ENCODE measurements at places on chromosomes 3 and 15. TPM values are rescaled to one million over a fixed set of nuclear protein-coding genes. Genes with fewer than 3 reads are reported as not detected.

TMEM45A gene
- total RNA-seq = 7.4 TPM

GRCh38 chr15:74193299-74193718, 9.3 kb downstream of the STRA6 start:
- peaks cover 14% of the 10 kb centered on the region for H3K4me1 ChIP-seq
- no peaks in the 10 kb centered on the region for H3K27me3 ChIP-seq
- H3K4me3 ChIP-seq = no peak overlapping the region
- no peaks in the 10 kb centered on the region for H3K36me3 ChIP-seq
- no peak overlapping the region for H3K27ac ChIP-seq
- no peak for DNase-seq

ANKRD34C gene
- not detected for total RNA-seq

DNA sequence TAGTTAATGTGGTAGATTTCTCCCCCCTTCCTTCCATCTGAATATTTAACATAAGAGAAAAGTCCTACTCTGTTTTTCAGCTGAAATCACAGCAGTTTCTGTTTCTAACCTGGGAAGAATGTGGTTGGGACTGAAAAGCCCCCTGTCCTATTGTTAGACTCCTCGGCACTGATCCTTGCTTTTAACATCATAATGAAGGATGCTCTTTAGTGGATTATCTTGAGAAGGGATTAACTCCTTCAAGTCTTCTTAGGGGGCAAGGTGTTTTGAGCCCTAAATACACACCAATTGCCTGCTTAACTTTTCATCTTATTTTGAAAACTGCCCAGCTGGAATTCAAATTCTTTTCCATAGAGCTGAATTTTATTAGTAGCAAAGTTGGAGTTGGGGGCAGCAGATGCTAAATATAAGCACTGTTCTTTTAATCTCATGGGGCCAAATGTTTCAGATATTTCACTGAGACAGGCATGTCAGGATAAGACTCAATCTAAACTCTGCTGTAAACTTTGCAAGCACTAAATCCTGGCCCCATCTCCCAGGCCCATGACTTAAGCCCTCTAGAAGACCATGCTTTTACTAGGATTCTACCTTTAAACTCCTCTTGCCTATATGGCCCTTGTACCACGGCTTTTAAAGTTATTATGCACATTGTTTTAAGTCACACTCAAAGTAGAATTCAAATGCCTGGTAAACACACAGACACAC, 243.2 kb upstream of the NR2F2 start:
- no peaks in the 10 kb centered on the region for H3K36me3 ChIP-seq
- H3K4me3 ChIP-seq = no peak overlapping the region
- no peak overlapping the region for H3K27ac ChIP-seq
- peaks cover 6% of the 10 kb centered on the region for H3K4me1 ChIP-seq
- no peaks in the 10 kb centered on the region for H3K27me3 ChIP-seq
- DNase-seq = no peak

GRCh38 chr3:194208709-194209108, 72.8 kb downstream of the HES1 start:
- H3K36me3 ChIP-seq = no peaks in the 10 kb centered on the region
- no peaks in the 10 kb centered on the region for H3K4me1 ChIP-seq
- no peak for DNase-seq
- no peak overlapping the region for H3K27ac ChIP-seq

GRCh38 chr15:56608140-56608778, 125.0 kb downstream of the ZNF280D start:
- no peaks in the 10 kb centered on the region for H3K27me3 ChIP-seq
- no peak overlapping the region for H3K4me3 ChIP-seq
- no peak overlapping the region for H3K27ac ChIP-seq
- no peaks in the 10 kb centered on the region for H3K4me1 ChIP-seq
- no peaks in the 10 kb centered on the region for H3K36me3 ChIP-seq
- no peak for DNase-seq

- H3K4me1 ChIP-seq = no peaks in the 10 kb centered on the region
- DNase-seq = no peak
Observed at GRCh38 chr15:90620379-90621067, 90.8 kb downstream of the CRTC3 start.

- H3K27me3 ChIP-seq = no peaks in the 10 kb centered on the region
- DNase-seq = peak; percentile 93
- H3K4me3 ChIP-seq = peak within 1 kb of the TSS; percentile 74
- peaks cover 41% of the 10 kb centered on the region for H3K4me1 ChIP-seq
Observed at GRCh38 chr3:113746548-113747282, at the start of gene ATP6V1A. Gene ATP6V1A, plus strand, starts transcription at chr3:113747035. Its CDS starts 31,719 bp downstream, at chr3:113778754.

DNA sequence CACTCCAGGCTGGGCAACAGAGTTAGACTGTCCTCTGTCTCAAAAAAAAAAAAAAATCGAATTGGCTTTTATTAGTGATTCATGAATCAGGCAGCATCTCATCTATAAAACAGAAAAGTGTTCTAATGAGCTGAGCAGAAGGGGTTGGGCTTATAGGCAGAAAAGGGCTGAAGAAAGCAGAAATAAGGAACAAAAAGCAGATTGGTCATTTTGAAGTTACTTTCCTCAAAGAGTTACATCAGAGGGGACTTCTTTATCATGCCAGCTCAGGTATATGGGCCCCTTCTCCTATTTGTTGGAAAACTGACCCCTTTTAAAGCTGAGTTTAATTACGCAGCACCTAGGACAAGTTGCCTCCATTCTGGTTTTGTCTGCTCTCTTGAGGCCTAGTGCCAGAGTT, 722 bp upstream of the POGLUT1 start:
- peaks cover 20% of the 10 kb centered on the region for H3K36me3 ChIP-seq
- H3K27me3 ChIP-seq = no peaks in the 10 kb centered on the region
- no peak for DNase-seq
- peak overlapping the region; percentile 84 for H3K4me3 ChIP-seq
- H3K27ac ChIP-seq = peak overlapping the region; percentile 88

GMNC gene
- 0.26 TPM for total RNA-seq

RASL12 gene
- total RNA-seq = 18.3 TPM

- H3K36me3 ChIP-seq = no peaks in the 10 kb centered on the region
- no peak for DNase-seq
- no peak overlapping the region for H3K4me3 ChIP-seq
- no peaks in the 10 kb centered on the region for H3K27me3 ChIP-seq
- peaks cover 9% of the 10 kb centered on the region for H3K4me1 ChIP-seq
- no peak overlapping the region for H3K27ac ChIP-seq
Observed at GRCh38 chr3:132539681-132540080, 57.4 kb upstream of the ACKR4 start.

DNA sequence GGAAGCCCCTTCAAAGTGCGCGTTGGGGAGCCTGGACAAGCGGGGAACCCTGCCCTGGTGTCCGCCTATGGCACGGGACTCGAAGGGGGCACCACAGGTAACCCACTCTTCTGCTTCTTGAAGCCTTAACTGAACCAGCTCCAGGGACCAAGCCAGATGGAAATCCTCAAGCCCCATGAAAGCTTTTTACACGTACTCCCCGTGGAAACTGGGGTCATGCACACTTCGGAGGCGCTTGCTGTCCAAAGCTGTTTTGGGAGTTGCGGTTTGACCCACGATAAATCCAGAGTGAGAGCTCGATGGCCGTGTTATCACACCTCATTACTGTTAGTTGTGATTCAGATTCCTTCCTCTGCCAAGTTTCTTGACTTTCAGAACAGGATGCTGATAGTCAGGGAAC, 47.5 kb downstream of the DNASE1L3 start:
- no peak overlapping the region for H3K4me3 ChIP-seq
- no peak for DNase-seq
- H3K27me3 ChIP-seq = no peaks in the 10 kb centered on the region
- peaks cover 53% of the 10 kb centered on the region for H3K36me3 ChIP-seq
- H3K27ac ChIP-seq = peak overlapping the region; percentile 91
- H3K4me1 ChIP-seq = peaks cover 28% of the 10 kb centered on the region

CEP19 gene
- 0.68 TPM for total RNA-seq

DNA sequence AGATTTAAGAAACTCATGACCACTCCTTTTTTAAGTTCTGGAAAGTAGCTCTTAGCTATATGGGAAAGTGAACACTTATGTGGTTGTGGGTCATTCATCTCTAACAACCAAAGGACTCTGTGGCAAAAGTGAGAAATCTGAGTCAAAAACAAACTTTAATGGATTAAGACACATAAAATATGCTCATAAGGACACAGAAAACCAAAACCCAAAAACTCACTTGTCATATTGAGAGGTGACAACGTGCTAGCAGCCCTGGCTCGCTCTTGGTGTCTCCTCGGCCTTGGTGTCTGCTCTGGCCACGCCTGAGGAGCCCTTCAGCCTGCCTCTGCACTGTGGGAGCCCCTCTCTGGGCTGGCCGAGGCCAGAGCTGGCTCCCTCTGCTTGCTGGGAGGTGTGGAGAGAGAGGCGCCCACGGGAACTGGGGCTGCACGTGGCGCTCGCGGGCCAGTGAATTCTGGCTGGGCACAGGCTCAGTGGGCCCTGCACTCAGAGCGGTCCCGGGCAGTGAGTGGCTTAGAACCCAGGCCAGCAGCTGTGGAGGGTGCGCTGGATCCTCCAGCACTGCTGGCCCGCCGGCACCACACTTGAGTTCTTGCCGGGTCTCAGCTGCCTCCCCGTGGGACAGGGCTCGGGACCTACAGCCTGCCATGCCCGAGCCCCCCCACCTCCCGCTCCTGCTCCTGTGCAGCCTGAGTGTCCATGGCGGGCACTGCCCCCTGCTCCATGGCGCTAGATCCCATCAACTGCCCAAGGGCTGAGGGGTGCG, 30.3 kb upstream of the SKIL start:
- H3K4me1 ChIP-seq = peaks cover 4% of the 10 kb centered on the region
- no peaks in the 10 kb centered on the region for H3K36me3 ChIP-seq
- DNase-seq = no peak
- no peak overlapping the region for H3K4me3 ChIP-seq
- no peaks in the 10 kb centered on the region for H3K27me3 ChIP-seq

SLC22A13 gene
- total RNA-seq = not detected

GRCh38 chr15:78449220-78449999, 11.4 kb downstream of the IREB2 start:
- H3K27ac ChIP-seq = no peak overlapping the region
- DNase-seq = no peak
- H3K27me3 ChIP-seq = no peaks in the 10 kb centered on the region

SST gene
- total RNA-seq = not detected

DNA sequence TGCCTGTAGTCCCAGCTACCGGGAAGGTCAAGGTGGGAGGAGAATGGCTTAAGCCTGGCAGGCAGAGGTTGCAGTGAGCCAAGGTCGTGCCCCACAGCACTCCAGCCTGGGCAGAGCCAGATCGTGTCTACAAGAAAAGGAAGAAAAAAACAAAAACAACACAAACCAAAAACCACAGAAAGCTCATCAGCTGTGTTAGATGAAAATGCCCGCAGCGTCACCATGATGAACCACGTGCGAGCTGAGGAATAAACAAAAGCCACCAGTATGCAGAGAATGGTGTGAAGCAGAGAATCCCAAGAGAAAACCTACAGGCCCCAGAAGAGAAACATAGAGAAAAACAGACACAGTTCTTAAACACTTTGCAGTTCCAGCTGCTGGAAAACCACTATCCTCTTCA, 19.7 kb upstream of the TM4SF19 start:
- H3K36me3 ChIP-seq = peaks cover 90% of the 10 kb centered on the region
- no peaks in the 10 kb centered on the region for H3K4me1 ChIP-seq
- H3K4me3 ChIP-seq = no peak overlapping the region

CCDC39 gene
- total RNA-seq = not detected

DNA sequence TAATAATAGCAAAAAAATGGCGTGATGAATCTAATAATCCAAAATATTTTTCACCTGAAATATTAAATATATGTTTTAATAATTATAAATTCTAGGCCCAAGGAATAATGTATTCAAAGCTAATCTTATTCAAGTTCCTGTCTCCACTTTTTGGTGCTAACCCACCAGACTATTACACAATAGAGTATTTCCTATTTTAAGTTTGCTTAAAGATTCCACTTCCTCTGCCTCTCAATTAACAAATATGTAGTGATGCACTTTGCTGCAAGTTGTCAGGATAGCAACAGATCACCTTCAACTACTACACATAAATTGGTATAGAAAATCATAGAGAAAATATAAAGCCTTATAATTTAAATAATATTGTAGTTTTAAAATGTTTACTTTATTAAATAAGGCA, 467.5 kb downstream of the C3orf38 start:
- H3K4me1 ChIP-seq = no peaks in the 10 kb centered on the region
- DNase-seq = no peak
- no peak overlapping the region for H3K27ac ChIP-seq
- no peak overlapping the region for H3K4me3 ChIP-seq
- no peaks in the 10 kb centered on the region for H3K36me3 ChIP-seq

DNA sequence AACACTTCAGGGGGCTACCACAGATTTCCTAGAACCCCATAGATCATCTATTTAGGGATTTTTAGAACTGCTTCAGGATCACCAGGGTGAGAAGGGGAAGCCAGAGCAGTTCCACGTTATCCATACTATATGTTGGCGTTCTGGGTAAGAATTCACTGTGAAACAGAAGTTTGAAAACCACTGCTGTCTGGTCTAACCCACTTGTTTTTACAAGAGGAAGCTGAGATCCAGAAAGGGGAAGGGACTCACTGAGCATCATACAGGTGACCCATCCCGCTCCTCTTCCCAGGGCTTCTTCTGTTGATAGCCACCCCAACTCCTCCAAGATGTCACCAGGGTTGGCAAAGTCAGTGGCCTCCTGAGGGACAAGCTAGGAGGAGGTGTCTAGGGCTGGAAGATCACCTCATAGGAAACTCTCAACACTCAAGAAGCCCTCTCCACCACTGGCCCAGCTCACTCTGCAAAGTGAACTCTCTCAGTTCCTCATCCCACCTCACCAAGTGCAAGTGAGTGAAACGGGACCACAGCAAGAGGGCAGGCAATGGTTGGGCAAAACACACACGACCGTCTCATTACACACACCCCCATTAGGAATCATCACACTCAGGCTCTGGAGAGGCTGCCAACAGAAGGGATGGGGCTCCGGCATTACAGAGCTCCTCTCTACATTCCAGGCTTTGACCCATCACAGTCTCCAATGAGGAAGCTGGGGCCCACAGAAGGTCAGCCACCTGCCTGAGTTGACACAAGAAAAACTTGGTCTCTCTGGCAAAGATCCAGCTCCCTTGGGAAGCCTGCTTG, 1.8 kb downstream of the DAPK2 start:
- H3K4me3 ChIP-seq = peak overlapping the region; percentile 64
- peaks cover 8% of the 10 kb centered on the region for H3K36me3 ChIP-seq
- peak overlapping the region; percentile 85 for H3K27ac ChIP-seq

MKRN3 gene
- total RNA-seq = 1.9 TPM

DNA sequence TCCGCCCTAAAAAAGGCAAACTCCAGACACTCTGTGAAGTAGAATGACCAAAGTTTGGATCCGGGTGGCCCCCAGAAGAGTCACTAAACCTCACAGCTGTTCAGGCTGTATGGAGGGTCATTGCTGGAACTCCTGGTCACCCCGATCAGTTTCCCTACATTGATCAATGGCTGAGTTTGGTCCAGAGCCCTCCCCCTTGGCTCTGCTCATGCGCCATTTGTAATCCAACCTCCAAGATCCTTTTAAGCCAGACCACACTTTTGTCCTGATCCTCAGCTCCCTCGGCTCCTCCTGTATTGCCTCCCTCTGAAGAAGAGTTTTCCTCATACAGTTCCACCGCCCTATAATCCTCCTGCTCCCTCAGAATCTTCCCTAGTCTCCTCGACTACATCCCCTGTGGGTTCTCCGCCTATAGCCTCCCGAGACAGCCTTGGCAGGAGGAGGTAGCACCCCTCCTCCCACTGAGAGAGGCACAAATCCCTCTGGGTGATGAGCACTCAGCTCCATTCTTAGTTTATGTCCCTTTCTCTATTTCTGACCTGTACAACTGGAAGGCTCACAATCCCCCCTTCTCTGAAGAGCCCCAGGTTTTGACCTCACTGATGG, 42.2 kb downstream of the ZBTB11 start:
- H3K36me3 ChIP-seq = no peaks in the 10 kb centered on the region
- no peak for DNase-seq
- H3K4me1 ChIP-seq = no peaks in the 10 kb centered on the region
- H3K27me3 ChIP-seq = no peaks in the 10 kb centered on the region

TMEM39A gene
- total RNA-seq = 16.3 TPM

- H3K27me3 ChIP-seq = no peaks in the 10 kb centered on the region
- no peak overlapping the region for H3K4me3 ChIP-seq
Observed at GRCh38 chr3:116056280-116056679, 389.0 kb downstream of the LSAMP start.

ZNF501 gene
- 4.6 TPM for total RNA-seq
